ACHN (cell line): ENCODE measurements at places on chromosomes 16 and 17.

DNA sequence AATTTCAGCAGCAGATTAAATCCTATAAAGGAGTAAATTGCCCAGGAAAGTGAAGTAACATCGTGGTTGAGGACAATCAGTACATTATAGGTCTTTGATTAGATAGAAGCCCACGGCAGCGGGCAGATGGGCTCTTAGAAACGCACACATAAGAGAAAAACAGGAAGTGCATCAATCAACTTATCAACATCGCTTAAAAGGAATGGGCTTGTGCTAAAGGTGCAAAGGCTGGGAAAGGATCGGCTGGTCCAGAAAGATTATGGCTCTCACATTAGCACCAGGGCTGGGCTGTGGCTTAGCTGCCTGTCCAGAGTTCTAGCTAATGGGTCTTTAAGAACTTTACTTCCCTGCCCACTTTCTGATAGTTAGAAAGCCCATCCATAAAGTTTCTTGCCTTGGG, 292.0 kb upstream of the TNRC6C start:
- no peak for DNase-seq

GRCh38 chr17:16507918-16508533, 16.0 kb upstream of the LRRC75A start:
- DNase-seq = no peak

DNA sequence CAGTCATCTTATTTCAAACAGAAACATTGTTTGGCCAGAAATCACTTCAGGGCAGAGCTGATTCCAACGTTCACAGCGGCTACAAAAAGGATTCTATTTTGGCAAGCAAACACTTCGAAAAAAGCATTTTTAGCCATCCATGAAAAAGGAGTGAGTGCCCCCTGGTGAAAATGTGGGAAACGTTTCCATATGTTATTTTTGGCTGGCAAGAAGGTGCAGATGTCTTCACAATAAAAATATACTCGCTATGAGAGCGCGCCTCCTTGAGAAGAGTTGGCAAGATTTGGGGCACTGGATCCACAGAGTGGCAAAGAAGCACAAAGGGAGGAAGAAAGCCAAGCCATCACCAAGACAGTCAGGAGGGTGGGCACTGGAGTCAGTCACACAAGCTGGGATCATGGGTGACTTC, 191.1 kb downstream of the CHD9NB start:
- peak; percentile 38 for DNase-seq

DNA sequence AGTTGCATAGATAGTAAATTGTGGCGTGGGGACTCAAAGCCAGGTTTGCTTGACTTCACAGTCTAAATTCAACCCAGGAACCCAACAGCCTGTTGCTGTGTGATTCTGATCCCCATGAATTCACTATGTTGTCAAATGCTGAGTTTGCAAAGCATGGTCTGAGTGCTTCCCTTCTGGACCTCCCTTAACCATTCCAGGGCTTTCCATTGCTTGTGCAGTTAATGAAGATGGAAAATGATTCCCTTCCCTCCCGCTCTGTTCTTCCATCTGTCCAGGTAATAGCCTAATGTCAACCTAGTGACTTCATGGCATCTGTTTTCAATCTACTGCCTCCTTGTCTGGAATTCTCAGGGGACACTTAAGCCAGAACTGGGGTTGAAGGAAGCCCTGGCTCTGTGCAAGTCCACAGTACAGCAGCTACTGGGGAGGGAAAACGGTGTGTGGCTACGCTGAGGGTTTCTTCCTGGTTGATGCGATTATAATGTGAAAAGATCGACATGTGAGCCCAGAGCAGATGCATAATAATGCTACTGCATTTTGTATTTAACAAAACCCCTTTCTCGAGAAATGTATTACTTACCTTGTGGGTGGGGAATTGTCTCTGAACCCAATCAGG, 206.7 kb downstream of the CDH13 start:
- DNase-seq = no peak

GRCh38 chr17:41710472-41711090, 1.6 kb upstream of the GAST start:
- peak; percentile 58 for DNase-seq
